ENCODE measurements at places on chromosomes 3 and 15.

DNA sequence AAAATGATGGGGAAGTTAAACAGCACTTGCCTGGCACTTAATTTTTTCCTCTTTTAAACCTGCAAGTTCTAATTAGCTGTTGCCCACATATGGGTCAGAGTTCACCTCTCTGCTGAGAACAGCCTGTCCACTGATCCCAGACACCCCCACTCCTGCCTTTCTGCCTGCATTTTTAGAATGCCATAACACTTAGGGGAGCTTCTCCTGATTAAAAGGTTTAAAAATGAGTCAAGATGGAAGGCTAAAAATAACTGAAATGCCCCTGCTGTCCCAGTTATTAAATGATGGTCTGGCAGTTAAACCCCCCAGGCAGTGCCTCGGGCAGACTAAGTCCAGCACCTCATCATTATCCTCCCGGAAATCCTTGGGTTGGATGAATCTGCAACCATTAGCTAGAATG, 913.6 kb upstream of the ARPP21 start:
- DNase-seq: no peak

DNA sequence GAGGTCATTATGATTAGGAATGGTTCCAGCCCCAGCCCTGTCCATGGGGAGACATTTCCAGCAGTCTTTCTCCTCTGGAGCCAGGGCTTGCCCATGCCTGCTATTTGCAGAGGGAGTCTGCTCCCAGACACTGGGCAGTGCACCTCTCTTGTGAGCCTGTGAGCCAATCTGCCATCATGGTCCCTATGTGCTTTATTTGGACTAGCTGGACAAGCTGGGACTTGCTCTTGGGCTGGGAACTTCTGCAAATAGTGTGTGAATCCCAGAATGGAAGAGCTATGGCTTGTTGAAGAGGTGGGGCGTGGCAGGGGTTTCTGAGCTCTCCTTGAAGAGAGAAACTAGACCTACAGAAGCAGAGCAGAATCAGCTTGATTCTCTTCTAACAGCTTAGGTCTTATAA, 53.7 kb upstream of the KY start:
- DNase-seq: no peak

- DNase-seq: no peak
Observed at GRCh38 chr15:89308236-89308635, 26.4 kb downstream of the POLG start.

DNA sequence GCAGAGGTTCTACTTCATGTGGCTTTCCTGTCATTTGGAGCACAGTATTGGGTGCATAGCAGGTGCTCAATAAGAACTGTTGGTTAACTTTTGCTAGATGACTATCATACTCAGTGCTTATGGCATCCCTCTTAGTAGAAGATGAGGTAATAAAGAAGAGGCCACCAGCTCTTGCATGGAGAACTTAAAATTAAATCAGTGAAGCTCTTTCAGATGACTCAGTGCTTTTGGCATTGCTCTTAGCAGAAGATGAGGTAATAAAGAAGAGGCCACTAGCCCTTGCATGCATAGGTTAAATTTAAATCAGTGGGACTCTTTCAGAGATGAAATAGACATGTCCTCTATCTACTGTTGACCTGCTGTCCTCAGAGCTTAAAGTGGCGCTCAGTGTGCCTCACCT, 109.4 kb upstream of the FGF7 start:
- no peak for DNase-seq
